Activated naive CD8-positive, alpha-beta T cell treated with anti-CD3 and anti-CD28 coated beads for 36 hours (primary cell): ENCODE measurements at places on chromosomes 6 and 20. TPM values are rescaled to one million over a fixed set of nuclear protein-coding genes. Genes with fewer than 3 reads are reported as not detected.

GRCh38 chr6:169441292-169441691 is 187.6 kb upstream of the THBS2 start:
- DNase-seq, result no peak

DNA sequence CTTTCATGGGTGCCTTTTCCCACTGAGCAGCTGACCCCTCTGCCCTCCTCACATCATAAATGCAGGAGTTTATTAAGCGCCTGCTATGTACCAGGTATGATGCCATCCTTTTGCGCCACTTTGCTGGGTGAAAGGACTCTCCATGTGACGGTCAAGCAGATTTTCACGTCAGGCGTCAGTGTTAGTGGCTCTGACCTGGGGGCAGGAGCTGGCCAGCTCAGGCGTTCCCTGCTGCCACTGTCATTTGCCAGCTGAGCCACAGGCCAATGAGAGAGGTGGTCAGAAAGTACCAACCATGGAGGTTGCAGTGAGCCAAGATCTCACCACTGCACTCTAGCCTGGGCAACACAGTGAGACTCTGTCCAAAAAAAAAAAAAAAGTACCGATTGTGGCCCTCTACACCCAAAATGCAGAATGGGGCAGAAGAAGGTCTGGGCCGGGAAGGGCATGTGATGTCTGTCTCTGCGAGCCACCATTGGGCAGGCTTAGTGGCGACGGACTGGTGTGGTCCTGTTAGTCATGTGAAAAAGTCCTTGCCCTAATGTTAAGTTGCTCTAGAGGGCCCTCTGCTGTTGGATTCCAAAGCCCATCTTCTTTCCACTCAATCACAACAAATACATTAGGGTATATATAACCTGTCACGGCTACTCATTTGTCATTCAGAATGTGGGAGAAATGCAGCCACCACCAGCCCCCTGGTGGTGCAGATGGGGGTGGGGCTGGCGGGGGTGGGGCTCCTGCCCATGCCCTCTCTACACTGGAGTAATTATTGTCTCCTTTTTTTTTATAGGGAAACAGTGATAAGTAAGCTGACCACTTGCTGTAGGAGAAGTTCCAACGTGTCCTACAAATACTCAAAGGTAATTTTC is 18.4 kb upstream of the SLC22A1 start:
- DNase-seq, result no peak

DNA sequence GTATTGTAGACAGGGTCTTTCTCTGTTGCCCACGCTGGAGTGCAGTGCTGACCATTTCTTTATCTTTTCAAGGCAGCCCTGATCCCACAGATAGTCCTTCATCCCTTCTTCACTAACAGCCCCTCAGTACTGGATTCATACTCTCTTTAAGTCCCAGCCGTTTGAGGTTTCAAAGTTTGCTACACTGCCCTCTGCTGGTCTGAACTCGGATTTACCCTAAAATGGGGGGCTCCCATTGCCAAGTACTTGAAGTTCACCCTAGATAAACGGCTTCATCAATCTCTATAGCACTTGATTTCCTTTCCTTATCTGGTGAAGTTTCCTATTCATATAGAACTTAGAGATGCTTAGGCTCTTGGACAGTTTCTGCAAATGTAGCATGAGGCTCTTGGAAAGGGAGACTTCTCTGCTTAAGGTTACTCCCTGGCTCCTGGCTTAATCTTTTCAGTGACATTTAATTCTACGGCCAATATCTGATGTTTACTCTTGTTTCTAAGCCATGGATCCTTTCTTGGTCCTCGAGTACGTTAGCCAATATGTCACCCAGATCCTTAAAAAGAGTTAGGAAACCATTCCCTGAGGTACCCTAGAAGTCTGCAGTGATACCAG is 21.4 kb upstream of the PREP start:
- DNase-seq, result peak; percentile 45

- no peak for DNase-seq
Measured at GRCh38 chr20:64025826-64026412, 10.1 kb upstream of the C20orf204 start.

GRCh38 chr6:135306740-135307420 is 125.8 kb downstream of the MYB start:
- no peak for DNase-seq

- no peak for DNase-seq
Measured at GRCh38 chr6:15755526-15755925, 92.7 kb upstream of the DTNBP1 start.

GRCh38 chr6:145643760-145644159 is 91.6 kb downstream of the EPM2A start:
- DNase-seq, result no peak

The TREM2 gene
- total RNA-seq, result not detected

The HLA-DRB5 gene
- 0.28 TPM for total RNA-seq
